Left kidney (tissue), 8 donors: ENCODE measurements at places on chromosomes 16 and 17. TPM values are rescaled to one million over a fixed set of nuclear protein-coding genes. Genes with fewer than 3 reads are reported as not detected.

The GAS2L2 gene
- polyA plus RNA-seq: 0.08 TPM

The KRT9 gene
- not detected for polyA plus RNA-seq

- no peak for DNase-seq
These were observed 557.9 kb downstream of the TMEM114 start for GRCh38 chr16:8032406-8032805.

GRCh38 chr16:11253009-11253994 lies 2.7 kb downstream of the SOCS1 start:
- DNase-seq: no peak

DNA sequence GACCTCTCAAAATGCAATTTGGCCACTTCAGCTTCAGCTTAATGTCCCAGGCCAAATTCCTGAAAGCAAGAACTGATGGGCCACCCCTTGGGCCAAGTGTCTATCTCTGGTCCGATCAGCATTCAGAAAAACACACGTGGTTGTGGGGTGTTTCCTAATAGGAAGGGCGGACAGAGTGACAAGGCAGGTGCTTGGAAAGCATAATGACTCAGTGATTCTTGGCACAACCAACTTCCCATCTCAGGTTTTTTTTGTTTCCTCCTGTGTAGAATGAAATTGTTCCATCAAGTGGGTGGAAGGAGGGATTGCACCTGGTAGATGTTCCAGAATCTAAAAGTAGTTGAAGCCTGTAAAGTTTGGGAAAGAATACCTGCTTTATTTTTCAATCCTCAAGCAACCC lies 155.6 kb downstream of the HS3ST2 start:
- DNase-seq: no peak

DNA sequence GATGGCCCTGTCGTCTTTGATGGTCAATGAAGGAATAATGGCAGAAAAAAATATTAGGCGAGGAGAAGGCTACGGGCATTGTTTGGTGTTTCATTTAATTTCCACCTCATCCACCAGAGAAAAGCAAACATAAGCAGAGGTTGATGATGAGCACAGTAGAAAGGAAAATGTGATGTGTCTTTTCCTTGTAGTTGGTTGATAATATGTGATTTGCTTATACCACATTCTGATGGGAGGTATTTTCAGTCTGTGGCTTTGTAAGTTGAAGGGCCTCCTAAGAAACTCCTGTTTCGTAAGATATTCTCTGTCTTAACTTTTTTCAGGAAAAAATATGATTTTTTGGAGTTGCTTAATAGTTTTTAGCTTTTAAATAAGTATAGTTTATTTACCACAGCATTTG lies 215.7 kb downstream of the PRKCA start:
- no peak for DNase-seq

- DNase-seq: no peak
These were observed 156.5 kb downstream of the FOXL1 start for GRCh38 chr16:86734543-86735460.

The NPIPA1 gene
- 164 TPM for polyA plus RNA-seq

DNA sequence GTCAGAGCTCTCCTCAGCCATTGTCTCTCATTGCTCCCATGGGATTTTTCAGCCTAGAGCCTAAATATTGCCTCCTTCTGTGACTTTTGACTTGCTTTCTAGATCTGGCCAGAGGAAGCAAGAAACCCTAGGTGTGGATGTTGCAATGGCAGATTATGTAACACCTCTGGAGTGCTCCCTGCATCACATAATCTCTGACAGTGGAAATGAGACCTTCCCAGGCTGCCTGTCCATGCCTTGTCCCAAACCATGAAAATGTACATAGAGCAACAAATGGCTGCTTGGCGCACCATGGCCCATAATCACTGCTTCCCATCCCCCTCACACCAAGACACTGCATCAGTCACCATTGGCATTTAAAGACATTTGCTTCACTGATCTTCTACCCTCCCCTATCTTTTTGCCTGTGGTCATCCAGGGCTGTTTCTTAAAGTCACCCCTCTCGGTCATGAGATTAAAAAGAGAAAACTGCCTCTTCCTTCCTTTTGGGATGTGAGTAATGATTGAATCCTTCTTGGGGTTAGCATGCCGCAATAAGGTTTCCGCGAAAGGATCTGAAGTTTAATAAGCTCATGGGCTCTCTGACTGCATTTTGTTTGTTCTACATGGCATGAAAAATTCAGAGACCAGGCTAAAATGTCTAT lies 34.2 kb upstream of the CCL2 start:
- no peak for DNase-seq

- DNase-seq: no peak
These were observed 172.4 kb downstream of the PMP22 start for GRCh38 chr17:15092762-15093161.

GRCh38 chr17:9986754-9987382 lies 81.8 kb upstream of the RCVRN start:
- no peak for DNase-seq

The PRR15L gene
- polyA plus RNA-seq: 17.7 TPM

The HBQ1 gene
- not detected for polyA plus RNA-seq

DNA sequence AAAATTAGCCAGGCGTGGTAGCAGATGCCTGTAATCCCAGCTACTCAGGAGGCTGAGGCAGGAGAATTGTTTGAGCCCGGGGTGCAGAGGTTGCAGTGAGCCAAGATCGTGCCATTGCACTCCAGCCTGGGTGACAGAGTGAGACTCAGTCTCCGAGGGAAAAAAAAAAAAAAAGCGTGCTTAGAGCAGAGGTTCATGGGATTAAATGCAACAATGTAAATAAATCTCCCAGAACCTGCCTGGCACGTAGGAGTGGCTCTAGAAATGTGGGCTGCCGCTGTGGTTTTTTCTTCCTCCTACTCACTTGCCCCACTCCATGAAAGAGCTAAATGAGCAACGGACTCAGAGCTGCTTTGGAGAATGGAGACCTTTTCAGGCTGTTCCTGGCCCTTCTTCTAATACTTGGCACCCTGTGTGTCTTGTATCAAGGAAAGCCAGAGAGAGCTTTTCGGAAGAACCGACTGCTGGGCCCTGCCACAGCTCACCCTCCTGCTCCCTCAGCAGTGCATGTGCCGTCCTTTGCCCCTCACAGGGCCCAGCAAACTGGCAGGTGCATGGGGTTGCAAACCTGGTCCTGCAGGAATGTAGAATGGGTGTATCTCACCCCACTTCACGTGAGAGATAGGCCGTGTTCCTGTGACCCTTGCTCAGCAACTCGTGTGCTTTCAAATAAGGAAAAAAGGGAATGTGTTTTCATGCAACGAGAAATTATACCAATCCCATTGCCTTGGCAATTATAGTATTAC lies 52.0 kb downstream of the LDHD start:
- DNase-seq: no peak

DNA sequence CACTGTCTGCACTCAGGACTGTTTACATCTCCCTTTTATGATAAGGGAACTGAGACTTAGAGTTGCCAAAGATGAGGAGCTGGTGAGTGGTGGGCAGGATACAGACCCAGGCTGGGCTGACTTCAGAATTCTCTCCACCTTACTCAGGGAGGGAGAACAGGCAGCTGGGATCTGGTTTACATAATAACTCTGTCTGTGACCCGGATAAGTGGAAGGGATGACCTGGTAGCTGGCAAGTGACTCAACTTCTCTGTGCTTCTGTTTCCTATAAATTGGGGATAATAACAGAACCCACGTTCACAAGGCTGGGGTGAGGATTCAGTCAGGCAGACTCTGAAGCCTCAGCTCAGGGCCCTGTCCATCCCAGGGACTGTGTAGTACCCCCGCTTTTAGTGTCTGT lies 2.6 kb downstream of the SNX20 start:
- no peak for DNase-seq

DNA sequence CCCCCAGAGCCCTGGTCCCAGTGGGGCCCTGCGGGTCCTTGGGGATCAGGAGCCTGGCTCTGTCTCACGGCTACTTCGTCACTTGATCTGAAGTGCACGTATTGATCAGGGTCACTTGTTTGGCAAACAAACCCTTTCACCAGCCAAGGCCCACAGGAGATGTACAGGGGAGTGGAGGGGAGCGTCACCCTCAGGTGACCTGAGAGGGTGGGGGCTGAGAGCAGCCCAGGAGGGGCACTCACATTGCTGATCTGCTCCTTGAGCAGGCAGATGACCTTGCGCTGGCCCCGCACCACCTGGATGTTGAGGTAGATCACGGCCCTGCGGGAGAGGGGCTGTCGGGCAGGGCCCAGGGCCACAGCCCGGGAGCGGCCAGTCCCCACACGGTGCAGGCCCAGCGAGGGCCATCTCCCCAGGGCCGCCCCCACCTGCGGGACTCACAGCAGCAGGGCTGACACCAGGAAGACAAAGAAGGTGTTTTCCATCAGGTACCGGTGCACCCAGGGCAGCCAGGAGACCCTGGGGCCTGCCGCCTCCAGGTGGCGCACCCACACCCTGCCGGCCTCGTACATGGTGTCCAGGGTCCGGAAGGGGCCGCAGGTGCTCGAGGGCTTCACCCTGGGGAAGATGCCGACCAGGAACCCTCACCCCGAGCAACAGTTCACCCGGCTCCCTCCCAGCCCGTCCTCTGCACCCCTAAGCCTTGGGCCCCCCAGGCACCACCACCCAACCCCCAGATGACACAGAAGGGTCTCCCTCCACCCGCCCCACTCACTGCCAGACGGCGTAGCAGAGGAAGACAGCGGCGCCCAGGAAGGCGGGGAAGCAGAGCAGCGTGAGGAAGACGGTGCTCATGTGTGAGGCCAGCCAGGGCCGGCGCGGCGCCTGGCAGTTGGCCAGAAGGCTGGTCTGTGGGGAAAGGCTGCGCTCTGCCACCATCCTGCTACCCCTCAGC lies 11.3 kb downstream of the TMC6 start:
- no peak for DNase-seq

DNA sequence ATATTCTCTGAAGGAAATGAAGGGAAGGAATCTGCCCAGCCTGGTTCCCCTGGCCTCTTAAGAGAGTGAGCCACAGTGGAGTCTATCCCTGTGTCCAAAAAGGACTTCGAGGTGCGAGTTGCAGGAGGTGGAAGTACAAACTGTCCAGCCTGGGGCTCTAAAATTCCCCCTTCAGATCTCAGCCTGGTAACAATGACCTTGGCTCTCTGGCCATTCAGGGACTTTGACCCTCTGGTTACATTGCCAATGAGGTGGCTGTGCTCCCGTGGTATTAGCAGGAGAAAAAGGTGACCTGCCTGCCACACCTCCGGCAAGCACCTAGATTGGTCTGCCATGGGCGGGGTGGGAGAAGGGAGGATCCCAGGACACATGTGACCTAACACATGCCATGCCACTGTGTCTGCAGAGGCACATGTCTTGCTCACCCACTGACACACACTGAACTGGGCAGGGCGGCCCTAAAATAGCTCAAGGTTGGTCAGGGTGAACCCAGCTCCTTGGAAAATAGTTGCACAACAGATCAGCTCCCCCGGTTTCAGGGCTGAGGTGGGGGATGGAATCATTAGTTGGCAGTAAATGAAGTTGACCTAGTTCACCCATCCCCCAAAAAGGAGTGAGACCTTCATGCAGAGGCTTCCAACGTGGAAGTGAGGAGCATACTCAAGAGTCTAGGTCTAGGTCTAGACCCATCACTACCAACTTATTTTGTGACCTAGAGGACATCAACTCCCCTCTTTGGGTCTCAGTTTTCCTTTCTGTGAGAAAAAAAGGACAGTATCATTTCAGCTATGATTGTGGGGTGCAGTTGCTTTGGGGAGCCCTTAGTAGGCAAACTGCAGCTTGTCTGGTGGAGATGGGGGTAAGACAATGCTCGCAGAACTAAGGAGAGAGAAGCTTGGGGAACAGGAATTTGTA lies 2.2 kb downstream of the NR1D1 start:
- DNase-seq: no peak

DNA sequence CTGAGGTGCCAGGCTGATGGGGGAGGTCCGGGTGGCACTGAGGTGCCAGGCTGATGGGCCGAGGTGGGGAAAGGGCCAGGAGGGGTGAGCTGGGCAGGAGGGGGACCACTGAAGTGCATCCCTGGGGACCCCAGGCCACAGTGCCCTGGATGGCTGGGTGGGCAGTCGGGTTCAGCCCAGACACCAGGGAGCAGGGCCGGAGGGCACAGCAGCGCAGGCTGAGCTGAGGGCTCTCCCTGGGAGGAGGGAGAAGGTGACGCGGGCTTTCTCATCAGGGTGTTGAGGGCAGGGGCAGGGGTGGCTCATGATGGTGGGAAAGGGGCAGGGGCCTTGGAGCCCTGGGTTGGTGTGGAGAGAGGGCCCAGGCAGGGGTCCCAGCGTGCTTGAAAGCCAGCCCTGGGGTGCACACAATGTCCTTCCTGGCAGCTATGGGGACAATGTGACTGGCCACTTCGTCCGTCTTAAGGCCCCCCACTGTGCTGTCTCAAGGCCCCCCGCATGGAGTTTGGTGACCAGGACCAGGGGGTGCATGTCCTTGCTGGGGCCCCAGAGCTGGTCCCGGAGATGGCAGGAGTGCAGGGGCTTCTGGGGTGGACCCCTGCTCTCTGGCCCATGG lies 16.0 kb downstream of the CD7 start:
- DNase-seq: no peak

The FSCN2 gene
- 1.7 TPM for polyA plus RNA-seq

GRCh38 chr17:1713878-1714426 lies 3.8 kb upstream of the TLCD2 start:
- DNase-seq: no peak

GRCh38 chr17:43732958-43733357 lies 25.6 kb downstream of the SOST start:
- no peak for DNase-seq

The PMFBP1 gene
- 4.7 TPM for polyA plus RNA-seq

DNA sequence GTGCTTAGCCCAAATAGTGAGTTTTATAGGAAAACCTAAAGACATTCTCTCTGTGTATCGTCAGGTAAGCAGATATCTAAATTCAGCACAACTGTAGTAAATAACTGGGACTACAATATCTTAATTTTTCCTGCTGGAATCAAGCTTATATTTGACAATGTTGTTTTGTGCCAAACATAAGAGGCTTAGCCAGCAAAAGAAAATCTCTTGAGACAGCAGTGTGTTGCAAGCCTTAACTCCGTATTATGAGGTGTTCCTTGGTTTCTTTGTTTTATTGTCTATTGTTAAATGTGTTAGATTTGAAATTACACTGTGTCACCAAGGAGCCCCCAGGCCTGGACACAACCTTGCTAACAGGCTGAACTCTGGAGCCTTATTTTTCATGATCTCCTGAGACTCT lies 1570.6 kb upstream of the GOT2 start:
- no peak for DNase-seq

DNA sequence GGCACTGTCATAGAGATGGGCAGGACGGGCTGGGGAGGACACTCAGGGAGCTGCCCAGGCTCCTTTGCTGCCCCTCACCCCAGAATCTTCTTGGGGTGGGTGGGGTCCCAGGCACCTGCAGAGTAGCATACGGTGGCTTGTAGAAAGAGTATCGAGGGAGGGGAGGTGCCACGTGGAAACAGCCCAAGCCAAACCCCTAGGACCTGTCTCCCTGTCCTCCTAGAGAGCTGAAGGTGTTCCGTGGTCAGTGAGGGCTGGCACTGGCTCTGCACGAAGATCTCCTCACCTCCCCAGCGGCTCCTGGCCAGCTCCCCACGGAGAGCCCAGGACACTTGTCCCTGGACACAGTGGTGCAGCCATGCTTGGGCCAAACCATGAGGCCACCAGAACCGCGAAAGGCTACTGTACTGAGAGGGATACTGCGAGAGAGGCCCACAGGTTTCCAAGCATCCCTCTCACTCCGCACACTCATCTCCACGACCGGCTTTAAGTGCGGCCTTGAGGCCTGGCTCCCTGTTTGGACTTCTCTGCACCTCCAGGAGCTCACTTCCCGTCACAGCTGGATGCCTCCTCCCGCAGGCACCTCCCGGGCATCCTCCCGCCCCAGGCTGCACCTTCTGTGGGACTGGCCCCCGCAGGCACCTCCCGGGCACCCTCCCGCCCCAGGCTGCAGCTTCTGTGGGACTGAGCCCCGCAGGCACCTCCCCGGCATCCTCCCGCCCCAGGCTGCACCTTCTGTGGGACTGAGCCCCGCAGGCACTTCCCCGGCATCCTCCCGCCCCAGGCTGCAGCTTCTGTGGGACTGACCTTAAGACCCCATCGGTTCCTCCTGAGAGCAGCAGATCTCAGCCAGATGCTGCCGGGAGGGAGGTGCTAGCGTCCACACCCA lies 2.0 kb upstream of the MAFG start:
- DNase-seq: no peak
